ENCODE measurements at places on chromosomes 2 and 18.

DNA sequence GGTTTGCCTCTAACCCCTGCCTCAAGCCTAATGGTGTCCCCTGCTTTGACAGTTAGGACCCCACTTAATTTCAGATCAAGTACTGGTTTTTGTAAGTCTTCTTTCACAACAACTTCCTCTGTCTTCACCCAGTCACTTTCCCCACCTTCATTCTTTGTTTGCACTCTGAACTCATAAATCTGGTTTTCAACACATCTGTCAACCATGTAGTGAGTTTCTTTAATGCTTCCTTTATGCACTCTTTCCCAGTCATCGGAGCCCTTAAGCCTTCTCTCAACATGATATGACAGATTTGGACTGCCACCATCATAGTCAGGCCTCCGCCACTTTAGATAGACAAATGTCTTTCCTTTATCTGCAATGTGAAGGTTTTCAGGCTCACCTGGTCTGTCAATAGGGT lies 109.1 kb downstream of the PLEKHA3 start:
- no peaks in the 10 kb centered on the region for H3K4me1 ChIP-seq
- peaks cover 17% of the 10 kb centered on the region for H3K36me3 ChIP-seq
- H3K27me3 ChIP-seq, result no peaks in the 10 kb centered on the region
- DNase-seq, result no peak

DNA sequence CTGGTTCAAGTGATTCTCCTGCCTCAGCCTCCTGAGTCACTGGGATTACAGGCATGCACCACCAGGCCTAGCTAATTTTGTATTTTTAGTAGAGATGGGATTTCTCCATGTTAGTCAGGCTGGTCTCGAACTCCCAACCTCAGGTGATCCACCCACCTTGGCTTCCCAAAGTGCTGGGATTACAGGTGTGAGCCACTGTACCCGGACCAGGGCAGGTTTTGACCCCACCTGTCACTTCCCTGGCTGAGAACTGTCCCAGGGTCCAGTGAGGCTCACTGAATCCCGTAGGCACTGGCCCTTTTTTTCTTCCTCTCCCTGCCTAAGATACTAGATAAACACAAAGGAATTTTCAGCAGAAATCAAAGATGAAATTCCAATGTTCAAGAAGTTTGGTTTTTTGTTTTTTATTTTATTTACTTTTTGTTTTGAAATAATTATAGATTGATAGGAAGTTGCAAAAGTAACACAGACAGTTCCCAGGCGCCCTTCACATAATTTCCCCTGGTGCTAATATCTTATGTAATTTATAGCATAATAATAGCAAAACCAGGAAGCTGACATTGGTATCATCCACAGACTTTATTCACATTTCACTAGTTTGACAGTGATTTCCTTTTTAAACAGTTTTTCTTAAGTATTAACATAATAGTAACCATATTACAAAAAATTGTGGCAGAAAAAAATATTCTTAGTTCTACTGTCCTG lies 52.4 kb upstream of the B3GNT7 start:
- no peaks in the 10 kb centered on the region for H3K27me3 ChIP-seq
- no peak for DNase-seq
- H3K4me1 ChIP-seq, result no peaks in the 10 kb centered on the region
- H3K4me3 ChIP-seq, result no peak overlapping the region
- H3K27ac ChIP-seq, result no peak overlapping the region

DNA sequence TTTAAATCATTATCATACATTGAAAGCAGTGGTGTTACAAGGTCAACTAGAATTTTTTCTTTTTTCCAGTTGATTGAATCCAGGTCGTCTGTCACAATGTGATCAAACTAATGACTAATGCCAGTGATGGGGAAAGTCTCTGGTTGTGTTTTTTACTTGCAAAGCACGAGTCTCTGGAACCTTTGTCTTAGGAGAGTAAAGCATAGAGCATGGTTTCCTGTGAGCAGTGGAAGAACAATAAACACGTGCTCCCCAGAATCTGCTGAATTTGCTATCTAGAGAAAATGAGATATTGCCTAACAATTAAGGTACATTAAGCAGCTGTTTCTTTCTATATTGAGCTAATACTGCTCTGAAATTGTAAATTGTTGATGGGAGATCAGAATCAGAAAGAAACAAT lies 1332.4 kb upstream of the TMEFF2 start:
- H3K27ac ChIP-seq, result no peak overlapping the region
- no peaks in the 10 kb centered on the region for H3K4me1 ChIP-seq
- H3K4me3 ChIP-seq, result no peak overlapping the region
- H3K27me3 ChIP-seq, result no peaks in the 10 kb centered on the region

DNA sequence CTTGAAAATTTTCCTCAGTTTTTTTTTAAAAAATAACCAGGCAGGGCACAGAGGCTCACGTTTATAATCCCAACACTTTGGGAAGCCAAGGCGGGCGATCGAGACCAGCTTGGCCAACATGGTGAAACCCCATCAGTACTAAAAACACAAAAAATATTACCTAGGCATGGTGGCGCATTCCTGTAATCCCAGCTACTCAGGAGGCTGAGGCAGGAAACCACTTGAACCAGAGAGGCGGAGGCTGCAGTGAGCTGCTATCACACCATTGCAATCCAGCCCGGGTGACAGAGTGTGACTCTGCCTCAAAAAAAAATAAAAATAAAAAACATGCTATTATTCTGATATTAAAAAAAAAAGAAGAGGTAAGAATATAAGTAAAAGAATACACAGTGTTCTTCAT lies 191.0 kb downstream of the ZEB2 start:
- no peaks in the 10 kb centered on the region for H3K36me3 ChIP-seq
- H3K27ac ChIP-seq, result no peak overlapping the region
- peaks cover 14% of the 10 kb centered on the region for H3K4me1 ChIP-seq
- DNase-seq, result peak; percentile 12

- H3K27me3 ChIP-seq, result no peaks in the 10 kb centered on the region
- no peaks in the 10 kb centered on the region for H3K36me3 ChIP-seq
- no peak overlapping the region for H3K4me3 ChIP-seq
- no peak overlapping the region for H3K27ac ChIP-seq
- peaks cover 9% of the 10 kb centered on the region for H3K4me1 ChIP-seq
- DNase-seq, result no peak
Measured at GRCh38 chr2:10285191-10285555, 17.5 kb upstream of the HPCAL1 start.

- no peaks in the 10 kb centered on the region for H3K36me3 ChIP-seq
- no peak for DNase-seq
- no peak overlapping the region for H3K27ac ChIP-seq
Measured at GRCh38 chr2:37568565-37568964, 102.9 kb downstream of the CDC42EP3 start.

DNA sequence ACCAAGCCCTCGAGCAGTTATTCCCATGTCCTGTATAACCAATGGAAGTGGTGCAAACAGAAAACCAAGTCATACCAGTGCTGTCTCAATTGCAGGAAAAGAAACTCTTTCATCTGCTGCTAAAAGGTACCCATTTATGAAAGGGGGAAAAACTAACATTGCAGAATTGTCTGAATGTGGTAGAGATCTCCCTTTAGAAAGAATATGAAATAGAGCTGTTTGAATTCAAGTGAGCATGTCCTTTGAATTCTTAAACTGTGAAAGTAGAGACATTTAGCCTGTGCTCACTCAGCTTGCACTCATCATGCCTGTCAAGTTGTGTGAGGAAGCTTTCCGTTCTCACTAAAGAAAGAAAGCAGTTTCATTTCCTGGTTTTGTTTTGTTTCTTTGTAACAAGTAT lies 87.4 kb downstream of the EML4 start:
- H3K27me3 ChIP-seq, result no peaks in the 10 kb centered on the region
- DNase-seq, result no peak
- peaks cover 35% of the 10 kb centered on the region for H3K36me3 ChIP-seq
- H3K4me3 ChIP-seq, result no peak overlapping the region

GRCh38 chr2:36859366-36859792 lies 107.0 kb downstream of the STRN start:
- no peaks in the 10 kb centered on the region for H3K27me3 ChIP-seq
- H3K4me3 ChIP-seq, result no peak overlapping the region

DNA sequence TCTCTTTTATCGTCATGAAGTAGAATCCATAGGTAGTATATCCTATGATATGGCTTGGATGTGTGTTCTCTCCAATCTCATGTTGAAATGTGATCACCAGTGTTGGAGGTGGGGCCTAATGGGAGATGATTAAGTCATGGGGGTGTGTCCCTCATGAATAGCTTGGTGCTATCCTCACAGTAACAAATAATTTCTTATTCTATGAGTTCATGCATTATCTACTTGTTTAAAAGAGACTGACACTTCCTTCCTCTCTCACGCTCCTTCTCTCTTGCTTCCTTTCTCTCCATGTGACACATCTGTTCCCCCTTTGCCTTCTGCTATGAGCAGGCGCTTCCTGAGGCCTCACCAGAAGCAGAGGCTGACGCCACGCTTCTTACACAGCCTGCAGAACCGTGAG lies 165.6 kb downstream of the MREG start:
- DNase-seq, result no peak
- H3K4me1 ChIP-seq, result no peaks in the 10 kb centered on the region
- H3K4me3 ChIP-seq, result no peak overlapping the region
- no peaks in the 10 kb centered on the region for H3K27me3 ChIP-seq

GRCh38 chr2:188322569-188323551 lies 31.2 kb downstream of the GULP1 start:
- no peaks in the 10 kb centered on the region for H3K4me1 ChIP-seq
- no peaks in the 10 kb centered on the region for H3K27me3 ChIP-seq
- H3K27ac ChIP-seq, result no peak overlapping the region
- H3K4me3 ChIP-seq, result no peak overlapping the region

All from CD4-positive, alpha-beta T cell (primary cell).